COR-L47 (cell line): ENCODE measurements at places on chromosomes 6 and 20.

DNA sequence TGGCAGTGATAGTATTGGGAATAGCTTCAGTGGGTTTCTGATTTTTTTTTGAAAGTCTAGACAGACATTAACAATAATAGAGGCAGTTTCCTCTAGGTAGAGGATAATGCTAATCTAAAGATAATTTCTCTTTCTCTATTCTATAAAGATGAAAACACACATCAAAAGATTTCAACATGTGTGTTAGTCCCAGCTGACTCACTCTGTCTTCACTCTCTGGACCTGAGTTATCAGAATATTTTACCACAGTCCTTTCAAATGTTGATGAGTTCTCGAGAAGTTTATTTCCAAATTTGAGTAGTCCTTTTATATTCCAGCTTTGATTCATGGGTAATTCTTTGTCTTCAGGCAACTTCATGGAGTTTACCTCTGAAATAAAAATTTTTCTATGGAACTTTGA lies 17.1 kb downstream of the RPRD1B start:
- no peak for DNase-seq

DNA sequence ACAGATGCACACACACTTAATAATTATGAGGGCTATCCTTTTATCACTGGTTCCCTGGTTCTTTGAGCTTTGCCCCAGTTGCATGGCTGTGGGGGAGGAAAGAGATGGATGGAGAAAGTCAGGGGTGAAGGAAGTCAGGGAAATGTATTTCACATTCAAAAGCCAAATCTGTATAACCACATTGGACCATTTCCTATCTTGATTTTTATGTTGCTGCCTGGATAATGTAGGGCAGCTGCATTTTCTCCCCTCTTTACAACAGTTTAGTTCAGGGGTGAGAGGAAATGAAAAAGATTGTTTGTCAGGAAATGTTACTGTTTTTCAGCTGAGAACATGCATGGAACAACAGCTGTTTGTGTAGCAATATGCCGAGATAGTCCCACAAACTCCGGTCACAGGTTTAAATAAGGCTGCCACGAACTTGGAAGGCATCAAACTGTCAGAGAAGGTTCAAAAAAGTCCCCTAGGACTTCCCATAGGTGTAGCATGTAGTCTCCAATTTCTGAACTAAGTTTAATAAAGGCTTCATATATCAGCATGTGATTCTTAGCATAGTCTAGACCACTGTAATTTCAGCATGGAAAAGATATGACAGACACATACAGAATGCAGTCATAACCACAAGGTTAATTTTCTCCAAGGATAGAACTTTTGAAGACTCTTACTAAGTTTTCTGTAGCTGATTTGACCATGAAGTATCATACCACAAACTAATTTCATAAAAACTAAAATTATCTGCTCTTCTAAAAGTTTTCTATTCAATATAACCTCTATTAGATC lies 82.1 kb upstream of the COL21A1 start:
- no peak for DNase-seq

GRCh38 chr20:54397292-54398140 lies 77.9 kb upstream of the DOK5 start:
- no peak for DNase-seq

GRCh38 chr20:62804627-62805154 lies at the start of gene OGFR:
TSS of gene OGFR (plus strand) at chr20:62804835. CDS start at chr20:62804860, 25 bp downstream.
- peak; percentile 48 for DNase-seq

DNA sequence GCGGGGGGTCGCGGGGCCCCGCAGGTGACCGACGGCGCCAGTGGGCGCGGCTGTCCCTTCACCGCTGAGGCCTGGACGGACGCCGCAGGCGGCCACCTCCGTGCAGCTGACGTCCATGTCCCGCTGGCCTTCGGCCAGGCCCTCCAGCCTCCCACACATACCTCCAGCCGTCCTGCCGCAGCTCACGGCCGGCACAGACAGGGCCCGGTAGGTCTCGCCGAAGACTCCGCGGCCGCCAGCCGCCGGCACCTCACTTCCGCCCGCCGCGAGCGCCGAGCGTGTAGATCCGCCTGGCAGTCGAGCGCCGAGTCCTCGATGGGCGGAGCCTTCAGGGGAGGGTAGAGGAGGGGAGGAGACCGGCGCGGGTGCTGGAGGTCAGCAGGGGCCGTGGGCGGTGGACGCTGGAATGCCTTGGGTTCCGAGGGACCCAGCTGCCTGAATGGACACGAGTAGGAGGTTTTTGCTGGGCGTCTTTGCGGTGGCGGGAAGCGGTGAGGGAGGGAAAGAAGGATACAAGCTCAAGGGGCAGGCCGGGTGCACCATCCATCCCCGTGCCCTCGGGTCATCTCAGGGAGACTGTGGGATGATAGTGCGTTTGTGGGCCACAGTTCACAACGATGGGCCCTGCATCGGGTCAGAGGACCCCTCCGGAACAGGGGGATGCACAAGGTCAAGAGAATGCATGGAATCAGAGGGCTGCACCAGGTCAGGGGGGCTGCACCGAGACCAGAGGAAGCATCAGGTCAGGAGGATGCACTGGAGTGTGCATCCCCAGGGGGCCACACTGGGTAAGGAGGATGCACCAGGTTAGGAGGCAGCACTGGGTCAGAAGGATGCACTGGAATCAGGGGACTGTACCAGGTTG lies at the start of gene EXOC2:
Gene EXOC2, minus strand, starts transcription at position 282 of the 865 bp plus-strand sequence. CDS start 55,321 bp downstream, outside the sequence.
- DNase-seq: peak; percentile 83

- DNase-seq: no peak
Measured at GRCh38 chr6:106808758-106809157, 165.8 kb downstream of the CD24 start.

DNA sequence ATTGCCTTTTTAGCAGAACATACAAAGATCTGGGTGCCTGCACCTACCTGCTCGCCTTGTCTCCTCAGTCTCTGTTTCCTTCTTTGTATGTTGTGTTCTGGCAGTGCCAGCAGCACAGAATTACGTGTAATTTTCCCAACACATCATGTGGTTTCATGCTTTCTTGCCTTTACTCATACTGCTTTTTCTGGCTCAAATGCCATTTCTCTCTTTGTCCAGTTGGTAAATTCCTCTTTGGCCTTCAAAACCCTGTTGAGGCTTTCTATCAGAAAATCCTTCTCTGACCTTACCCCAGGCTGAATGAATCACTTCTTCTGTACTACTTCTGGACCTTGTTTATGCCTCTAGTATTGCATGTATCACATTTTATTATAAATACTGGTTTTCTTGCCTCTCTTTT lies 31.8 kb downstream of the L3MBTL3 start:
- DNase-seq: no peak

DNA sequence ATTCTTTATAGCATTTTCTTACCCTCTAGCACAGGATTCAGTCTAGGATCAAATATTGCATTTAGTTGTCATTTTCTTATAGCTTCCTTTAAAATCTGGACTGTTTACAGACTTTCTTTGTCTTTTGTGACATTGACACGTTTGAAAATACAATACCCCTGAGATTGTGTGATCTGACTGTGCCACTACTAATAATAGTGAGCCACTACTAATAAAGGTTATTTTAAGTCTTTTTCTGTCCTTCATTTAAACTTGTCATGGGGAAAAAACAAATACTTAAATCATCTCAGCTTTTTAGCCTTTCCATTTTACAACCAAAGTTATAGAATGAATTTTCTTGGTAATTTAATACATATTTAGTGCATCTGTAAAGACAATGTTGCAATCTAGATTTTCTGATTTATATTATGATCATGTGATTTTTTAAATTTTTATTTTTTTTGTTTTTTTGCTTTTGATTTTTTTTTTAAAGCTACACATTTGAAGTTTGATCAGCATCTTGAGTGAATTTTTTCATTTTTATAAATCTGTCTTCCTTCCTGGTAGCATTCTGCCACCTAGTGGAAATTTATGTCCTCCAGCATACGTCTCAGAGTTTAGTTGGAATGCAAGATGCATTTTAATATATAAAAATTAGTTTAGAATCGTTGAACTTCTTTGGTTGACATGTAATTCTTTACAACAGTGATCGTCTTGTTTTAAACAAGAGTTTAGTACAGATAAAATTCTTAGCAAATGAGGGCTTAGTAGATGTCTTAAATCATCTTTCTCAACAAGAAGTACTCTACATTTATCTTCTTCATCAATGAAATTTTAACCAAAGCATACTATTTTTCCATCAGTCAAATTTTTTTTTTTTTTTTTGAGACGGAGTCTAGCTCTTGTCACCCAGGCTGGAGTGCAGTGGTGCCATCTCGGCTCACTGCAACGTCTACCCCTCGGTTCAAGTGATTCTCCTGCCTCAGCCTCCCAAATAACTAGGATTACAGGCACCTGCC lies 119.4 kb downstream of the NCOA3 start:
- DNase-seq: peak; percentile 16

GRCh38 chr6:129264480-129265045 lies 381.6 kb downstream of the LAMA2 start:
- no peak for DNase-seq

DNA sequence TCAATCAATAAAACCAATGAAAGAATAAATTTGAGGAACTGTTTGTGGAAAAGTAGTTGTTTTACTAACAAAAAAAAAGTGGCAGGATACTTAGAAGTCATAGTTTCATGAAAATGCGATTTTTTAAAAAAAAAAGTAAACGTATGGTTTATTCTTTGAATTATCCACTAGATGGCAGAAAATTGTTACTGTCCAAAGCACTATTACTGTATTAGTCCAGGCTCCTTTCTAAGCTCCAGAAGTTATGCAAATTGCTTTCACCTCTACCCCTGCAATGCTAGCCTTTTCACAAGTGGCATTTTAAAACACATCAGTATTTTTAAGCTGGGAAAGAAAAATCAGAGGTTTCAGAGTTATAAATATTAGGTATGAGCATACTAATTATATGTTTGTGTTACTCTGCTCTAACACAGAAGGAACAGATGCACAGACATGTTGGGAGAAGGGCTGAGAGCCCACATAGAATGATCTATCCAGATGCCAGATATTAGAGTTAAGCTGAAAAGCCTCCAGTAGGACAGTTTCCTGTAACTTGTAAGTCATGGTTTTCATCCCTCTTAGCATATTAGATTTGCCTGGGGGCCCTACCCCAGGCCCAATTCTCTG lies 63.9 kb downstream of the FHL5 start:
- DNase-seq: peak; percentile 46

DNA sequence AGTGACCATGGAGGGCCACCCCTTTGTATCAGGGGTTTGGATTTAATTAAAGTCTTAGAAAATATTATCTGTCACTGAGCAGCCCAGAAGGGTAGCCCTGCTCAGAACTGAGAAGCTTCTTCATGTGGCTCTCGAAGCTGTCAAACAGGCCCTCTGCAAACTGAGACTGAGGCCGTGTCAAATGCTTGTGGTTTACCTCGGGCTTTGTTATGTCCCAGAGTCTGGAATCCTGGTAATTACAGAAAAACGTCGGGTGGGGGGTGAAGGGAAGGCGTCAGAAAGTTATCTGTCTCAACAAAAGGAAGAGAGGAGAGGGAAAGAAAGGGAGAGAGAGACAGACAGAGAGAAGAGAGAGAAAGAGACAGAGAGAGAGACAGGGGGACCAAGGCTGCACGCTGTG lies 200.8 kb downstream of the BMP7 start:
- no peak for DNase-seq

- DNase-seq: no peak
Measured at GRCh38 chr6:18629571-18629970, 242.4 kb downstream of the RNF144B start.

GRCh38 chr6:132224943-132225342 lies 176.3 kb downstream of the MOXD1 start:
- DNase-seq: no peak

DNA sequence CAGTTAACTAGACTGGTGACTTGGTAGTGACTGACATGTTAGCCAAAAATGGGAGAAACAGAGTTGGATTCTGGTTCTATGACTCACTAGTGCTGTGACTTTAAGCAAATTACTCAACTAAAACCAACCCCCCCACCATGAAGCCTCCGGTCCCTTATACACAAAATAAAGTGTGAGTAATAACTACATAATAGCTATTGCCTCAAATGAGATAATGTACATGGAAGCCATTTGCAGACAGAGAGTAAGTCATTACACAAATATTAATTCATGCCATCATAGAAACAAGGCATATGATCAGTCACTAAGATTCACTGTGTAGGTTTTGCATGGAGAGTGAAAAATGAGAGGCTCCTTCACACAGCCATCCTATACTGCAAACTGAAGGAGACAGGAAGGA lies 111.9 kb downstream of the HIVEP2 start:
- DNase-seq: no peak

GRCh38 chr6:160124605-160125004 lies 3.0 kb downstream of the SLC22A1 start:
- no peak for DNase-seq

DNA sequence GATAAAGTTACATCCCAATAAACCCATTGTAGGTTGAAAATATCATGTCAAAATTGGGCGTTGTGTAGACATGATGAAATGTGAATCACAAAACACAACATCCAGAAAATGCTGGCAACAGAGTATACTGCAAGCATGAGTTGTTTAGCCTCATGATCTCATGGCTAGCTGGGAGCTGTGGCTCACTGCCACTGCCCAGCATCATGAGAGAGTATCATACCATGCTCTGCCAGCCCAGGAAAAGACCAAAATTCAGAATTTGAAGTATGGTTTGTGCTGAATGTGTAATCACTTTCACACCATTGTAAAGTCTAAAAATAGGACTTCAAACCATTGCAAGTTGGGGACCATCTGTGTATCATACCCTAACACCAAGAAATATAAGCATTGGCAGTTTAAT lies 45.2 kb upstream of the SMAP1 start:
- no peak for DNase-seq

DNA sequence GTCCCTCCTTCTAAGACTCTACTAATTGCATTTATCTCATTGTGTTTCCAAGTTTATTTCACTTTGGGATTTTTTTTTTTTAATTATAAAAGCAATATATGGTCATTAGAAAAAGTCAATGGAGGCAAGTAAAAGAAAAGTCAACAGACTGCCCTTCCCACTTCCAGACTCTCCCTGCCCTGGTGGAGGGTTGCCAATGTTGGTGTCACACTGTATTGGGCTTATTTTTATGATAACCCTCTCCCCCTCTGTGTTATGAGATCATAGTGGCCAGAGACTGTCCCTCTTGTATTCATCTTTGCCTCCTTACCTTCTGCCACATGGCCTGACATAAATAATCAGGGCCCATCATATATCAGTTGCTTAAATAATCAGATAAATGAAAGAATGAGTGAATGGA lies 63.4 kb downstream of the LRRC1 start:
- DNase-seq: no peak

DNA sequence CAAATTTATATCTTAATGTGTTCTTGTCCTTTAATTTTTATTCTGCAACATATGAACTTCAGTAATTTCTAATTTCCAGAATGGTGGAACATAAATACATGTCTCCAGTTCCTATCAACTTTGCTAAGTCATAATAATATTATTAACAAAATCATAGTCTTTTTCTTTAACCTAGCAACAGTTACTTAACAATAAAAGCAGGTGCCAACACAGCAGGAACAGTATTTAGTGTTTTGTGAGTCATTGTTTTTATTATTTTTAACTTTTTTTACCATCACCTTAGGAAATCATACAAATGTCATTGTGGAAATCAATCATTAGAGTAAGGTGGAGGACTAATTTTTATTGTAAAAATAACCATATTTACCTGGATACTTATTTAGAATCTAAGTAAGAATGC lies 133.5 kb downstream of the PLCB1 start:
- DNase-seq: peak; percentile 8

GRCh38 chr6:125104425-125104824 lies 49.1 kb upstream of the TPD52L1 start:
- DNase-seq: no peak
